ENCODE measurements at places on chromosomes 4 and X.

- no peak for DNase-seq
Observed at GRCh38 chrX:81336455-81337152, 134.7 kb downstream of the SH3BGRL start.

DNA sequence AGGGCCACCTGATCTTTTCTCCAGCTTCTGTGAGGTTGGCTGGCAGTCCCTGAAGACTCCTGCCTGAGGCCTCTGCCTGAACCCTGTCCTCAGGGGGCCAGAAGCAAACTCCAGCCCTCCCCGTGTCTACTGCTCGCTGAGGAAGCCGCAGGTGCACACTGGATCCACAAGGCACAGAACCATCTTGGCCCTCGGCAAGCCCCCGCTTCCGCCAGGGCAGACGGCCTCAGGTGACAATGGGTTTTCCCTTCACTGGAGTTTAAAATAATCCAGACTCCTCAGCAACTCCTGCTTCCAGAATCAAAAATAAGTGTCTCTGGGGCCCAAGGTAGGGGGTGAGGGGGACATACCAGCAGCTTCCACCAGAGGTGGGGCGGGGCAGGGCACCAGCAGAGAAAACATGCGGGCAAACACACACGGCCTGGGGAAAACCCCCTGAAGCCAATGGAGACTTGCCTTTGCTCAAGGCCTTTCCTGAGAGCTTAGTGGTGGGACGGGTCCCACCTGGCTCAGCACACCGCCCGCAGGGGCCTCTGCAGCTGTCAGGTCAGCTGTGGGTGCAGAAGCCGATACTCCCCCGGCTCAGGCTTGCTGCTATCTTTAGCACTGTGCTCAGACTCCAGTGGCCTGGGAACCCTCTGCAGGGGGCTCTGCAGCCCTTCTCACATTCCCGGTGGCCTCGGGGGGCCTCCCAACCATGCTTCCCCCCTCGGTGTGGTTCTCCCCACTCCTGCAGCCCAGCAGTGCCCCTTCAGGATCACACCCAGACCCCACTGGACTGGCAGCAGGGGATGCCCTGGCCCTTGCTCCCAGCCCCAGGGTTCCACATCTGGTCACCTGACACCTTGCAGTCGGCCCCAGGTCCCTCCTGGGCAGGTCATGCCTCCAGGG, 1.9 kb downstream of the MYL5 start:
- DNase-seq, result no peak

DNA sequence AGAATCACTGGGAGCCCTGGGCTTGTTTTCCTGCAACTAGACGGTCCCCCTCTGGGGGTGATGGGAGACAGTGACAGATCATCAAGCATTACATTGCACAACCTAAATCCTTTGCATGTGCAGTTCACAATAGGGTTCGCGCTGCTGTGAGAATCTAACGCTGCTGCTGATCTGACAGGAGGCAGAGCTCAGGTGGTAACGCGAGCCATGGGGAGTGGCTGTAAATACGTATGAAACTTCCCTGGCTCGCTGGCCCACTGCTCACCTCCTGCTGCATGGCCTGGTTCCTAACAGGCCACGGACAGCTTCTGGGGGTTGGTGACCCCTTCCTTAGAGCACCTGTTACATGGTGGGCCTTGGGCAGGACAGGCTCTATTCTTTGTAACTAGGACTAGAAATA, 10.4 kb downstream of the PAQR3 start:
- no peak for DNase-seq

DNA sequence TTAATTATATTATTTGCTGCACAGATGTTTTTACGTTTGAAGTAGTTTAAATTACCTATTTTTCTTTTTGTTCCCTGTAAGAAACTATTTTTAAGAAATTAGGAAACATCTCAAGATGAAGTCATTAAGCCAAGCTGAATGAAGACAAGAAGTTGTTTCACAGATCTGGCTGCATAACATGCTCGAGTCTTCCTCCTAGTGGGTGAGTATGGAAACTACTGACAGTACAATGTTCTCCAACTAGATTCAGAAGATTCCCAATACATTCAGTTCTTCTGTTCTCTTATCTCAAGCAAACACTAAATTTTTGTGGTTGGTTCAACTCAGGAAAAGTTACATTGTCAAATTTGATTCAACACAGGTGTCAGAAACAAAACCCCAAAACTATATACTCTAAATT, 256.8 kb upstream of the VCX start:
- DNase-seq, result no peak

GRCh38 chr4:123577225-123577906, 180.8 kb downstream of the SPRY1 start:
- no peak for DNase-seq

DNA sequence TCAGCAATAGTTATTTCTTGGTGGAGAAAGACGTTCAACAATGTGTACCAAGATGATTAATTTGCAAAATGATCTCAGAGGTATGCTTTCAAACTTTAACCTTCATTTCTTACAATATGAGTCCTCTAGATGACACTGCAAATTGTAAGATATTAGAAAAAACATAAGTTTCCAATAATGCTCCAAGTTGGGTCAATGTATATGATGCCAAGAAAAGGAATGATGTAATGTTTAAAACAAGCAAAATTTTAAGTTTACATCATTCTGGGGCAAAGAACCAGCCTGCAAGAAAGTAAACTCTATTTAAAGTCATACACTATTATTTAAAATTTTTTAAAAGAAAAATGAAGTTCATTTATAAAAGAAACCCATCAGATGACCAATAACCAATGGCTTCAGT, 56.1 kb downstream of the PRSS12 start:
- DNase-seq, result no peak
